ENCODE measurements at places on chromosomes 4 and X.

DNA sequence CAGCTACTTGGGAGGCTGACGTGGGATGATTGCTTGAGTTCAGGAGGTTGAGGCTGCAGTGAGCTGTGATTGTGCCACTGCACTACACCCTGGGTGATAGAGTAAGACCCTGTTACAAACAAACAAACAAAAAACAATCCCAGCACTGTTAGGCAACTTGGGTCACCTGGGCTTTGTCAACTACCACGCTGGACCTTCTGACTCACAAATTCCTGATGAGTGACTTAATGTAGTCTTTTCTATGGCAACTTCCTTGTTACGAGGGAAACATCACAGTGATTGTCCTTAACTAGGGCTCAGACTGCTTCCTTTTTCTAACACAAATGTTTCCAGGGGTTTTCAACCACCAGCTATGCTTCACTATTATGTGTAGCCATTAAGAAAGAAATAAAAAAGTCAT is 128.8 kb upstream of the GPC4 start:
- no peak for DNase-seq

DNA sequence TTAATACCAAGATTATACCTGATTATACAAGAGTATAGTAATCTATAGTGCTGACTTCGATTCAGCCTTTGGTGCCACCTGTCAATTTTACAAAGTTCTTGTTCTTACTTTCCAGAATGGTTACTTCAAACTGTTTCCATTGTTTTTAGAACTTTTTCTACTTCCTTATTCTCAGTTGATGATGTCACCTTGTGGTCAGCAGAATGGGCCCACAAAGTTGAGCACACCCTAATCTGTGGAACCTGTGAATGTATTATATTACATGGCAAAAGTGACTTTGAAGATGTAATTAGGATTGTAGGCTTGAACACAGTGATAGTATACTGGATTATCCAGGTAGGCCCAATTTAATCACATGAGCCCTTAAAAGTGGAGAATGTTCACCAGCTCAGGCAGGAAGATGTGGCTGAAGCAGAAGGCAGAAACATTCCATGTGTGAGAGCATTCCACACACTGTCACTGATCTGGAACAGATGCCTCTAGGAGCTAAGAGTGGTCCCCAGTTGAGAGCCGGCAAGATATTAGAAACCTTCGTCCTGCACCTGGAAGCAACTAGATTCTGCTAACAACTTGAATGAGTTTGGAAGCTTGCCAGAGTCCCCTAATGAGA is 6.3 kb upstream of the SGMS2 start:
- no peak for DNase-seq

DNA sequence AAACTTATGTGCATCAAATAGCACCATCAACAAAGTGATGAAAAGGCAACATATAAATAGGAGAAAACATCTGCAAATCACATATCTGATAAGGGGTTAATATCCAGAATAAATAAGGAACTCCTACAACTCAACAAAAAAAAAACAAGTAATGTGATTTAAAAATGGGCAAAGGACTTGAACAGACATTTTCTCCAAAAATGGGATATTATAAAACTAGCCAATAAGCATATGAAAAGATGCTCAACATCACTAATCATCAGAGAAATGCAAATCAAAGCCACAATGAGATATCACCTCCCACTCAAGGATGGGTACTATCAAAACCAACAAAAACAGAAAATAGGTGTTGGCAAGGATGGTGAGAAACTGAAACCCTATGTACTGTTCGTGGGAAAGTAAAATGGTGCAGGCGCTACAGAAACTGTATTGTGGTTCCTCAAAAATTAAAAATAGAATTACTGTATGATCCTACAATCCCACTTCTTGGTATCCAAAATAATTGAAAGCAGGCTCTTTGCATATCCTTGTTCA is 2.4 kb downstream of the DNAJB14 start:
- no peak for DNase-seq

DNA sequence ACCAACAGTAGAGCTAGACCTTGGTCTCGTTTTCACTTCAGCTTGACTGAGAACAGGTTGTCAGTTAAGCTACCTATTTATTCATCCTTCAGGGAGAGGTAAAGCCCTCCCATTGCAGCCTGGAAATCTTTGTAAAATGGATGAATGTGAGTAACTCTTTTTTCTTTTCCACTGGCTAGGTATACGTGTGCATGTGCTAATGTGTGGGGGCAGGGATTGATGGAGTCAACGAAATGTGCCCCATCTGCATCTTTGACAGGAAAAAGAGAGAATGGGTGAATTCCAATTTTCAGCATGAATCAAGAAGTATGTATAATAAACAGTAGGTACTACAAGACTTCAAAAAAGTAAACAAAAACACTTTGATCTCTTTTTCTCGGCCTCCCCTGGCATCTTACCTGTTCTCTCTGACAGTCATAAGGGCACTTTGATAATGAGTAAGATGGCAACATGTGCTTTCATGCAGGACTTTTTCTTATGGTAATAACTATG is at the start of gene IL21:
Gene IL21, minus strand, starts transcription at position 51 of the 492 bp plus-strand sequence. CDS start 55 bp downstream, outside the sequence.
- no peak for DNase-seq

DNA sequence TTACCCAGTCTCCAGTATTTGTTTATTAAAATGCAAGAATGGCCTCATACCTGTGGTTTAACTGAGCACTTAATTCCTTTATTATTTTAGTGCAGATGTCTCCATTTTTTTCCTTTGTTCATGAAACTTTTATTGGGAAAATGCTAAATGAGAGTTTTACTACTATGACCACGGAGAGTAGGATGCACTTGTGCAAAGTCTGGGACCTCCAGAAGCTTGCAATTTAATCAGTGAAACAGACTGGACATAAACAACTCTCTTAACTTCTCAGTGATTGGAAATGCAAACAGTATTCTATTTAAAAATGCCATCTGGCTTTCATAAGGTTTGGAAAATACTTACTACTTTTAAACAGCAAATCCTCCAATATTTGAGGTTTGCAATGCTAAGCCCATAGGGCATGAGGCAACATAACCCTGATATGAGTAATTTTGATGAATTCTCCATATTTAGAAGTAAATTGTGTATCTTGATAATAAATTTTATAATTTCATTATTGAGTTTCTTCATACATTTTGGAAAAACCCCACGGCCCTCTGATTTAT is 718.7 kb upstream of the MAGEB2 start:
- DNase-seq = no peak

GRCh38 chr4:139828966-139829664 is 163.5 kb downstream of the MGST2 start:
- DNase-seq = no peak

DNA sequence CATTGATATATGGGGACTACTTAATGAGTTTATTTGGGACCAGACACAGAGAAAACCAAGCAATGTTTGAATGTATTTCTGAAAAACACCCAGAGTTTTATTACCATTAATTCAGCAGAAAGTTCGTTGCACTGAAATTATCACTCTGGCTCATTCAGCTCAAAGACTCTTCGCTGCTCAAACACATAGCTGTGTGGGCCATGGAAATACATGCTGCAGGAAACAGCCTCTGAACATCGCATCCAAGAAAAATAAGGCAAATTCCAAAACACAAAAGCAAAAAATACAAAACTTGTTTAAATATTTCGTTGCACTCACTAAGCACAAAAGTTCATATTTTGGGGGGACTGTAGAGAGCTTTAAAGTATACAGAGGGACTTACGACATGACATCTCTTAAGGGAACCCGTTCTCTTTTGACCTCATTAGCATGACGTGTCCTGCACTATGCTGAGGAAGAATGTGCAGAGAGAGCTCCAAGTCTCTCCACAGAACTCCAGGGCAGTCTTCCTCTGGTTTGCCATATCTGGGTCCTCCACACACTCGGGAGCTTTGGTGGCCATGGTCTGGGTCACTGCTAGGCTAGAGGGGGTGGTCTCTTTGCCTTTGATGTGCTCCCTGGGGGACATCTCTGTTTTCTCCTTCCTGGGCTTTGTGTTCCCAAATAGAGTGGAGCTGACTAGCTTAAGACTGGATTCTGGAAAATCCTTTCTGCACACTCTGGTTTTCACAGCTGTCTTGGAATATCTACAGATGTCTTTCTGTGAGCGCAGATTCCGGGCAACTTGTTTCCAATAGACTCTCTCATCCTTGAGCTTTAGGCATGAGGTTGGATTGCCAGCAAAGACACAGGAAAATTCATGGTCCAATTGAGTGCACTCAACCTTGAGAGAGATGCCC is 2.8 kb downstream of the FGFBP1 start:
- DNase-seq = no peak

- no peak for DNase-seq
These were observed 159.6 kb upstream of the RBPJ start for GRCh38 chr4:26161030-26161824.

DNA sequence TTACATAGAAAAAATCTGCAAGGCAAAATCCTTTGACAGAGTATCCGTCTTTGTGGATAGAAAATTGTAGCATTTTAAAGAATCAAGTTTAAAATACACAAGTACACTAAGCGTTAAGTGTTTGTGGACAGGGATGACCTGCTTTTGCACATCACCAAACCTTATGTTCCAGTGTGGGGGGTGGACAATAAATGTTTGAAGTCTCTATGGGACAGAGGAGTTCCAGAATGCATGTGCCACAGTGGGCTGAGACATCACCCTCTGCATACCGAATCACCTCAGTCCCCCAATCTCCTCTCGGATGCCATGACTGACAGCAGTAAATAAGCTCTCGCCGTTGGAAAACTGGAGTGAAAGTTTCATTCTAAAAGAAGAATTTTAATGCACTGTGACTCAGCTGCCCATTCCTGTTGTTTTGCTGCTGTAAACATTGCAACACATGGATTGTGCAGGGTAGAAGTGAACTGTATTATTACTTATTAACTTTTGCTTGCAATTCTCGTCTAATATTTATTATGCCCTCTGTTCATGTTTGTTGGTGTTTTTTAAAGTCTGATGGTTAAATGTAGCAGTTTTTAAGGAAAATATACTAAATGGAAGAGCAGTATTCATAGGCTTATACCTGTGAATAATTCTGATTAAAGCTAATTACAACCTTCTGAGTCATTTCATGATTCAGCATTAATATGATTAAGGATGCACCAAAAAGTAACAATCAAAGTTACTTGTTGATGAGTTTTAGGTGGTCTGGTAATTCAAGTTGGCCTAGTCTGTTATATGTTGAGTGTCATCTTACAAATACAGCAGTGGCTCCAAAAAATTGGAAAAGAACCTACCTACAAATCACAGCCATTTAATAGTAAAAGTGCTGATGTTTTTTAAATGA is 24.0 kb downstream of the CDKN2AIP start:
- no peak for DNase-seq

GRCh38 chr4:185383451-185383850 is 12.3 kb downstream of the LRP2BP start:
- DNase-seq = no peak

DNA sequence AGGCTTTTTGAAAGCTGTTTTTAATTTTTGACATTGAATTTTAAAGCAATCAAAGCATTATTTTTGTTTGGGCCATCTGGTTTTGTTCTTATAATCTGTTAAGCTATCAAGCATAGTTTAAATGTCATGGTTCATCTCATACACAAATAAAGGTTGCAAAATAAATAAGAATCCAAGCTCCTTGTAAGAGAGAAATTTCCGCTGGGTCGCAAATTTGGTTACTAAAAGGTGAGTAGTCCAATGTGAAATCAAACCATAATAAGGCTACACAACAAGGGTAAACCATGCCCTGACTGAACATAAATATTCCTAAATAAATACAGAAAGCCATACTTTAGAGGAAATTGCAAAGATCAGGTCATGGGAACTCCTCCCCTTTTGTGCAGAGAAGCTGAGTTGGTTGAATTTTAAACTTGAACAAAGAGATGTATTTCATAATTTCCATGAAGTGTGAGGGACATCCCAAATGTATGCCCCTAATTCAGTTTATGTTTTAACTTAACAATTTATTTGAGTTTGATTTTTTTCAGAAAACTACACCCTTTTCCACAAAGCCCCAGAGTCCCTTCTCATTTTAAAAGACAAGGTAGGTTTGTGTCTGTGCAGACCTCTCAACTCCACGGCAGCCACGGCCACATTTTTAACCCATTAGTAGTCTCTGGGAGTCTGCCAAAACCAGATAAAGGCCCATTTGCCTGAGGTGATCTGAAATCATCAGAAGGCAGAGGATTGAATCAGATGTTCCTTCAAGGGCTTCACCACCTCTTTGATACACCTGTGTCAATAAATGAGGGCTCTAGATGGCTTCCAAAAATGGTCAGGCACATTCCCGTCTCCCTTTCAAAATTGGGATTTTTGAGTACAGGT is 85.2 kb downstream of the PLAC1 start:
- no peak for DNase-seq

DNA sequence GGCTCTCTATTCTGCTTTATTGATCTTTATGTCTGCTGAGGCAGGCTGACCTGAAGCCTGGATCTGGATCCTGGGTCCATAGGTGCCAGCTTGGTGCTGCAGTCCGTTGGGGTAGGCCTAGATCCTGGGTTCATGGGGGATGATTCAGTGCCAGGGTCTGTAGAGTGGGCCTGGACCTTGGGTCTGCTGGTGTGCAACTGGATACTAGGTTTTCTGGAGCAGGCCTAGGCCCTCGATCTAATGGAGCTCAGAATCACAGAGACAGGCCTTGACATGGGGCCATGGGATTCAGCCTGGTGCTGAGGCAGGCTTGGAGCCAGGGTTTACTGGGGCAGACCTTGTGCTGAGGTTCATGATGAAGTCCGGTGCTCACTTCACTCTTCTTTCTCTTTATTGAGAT is 358.6 kb downstream of the TEX13C start:
- DNase-seq = no peak

DNA sequence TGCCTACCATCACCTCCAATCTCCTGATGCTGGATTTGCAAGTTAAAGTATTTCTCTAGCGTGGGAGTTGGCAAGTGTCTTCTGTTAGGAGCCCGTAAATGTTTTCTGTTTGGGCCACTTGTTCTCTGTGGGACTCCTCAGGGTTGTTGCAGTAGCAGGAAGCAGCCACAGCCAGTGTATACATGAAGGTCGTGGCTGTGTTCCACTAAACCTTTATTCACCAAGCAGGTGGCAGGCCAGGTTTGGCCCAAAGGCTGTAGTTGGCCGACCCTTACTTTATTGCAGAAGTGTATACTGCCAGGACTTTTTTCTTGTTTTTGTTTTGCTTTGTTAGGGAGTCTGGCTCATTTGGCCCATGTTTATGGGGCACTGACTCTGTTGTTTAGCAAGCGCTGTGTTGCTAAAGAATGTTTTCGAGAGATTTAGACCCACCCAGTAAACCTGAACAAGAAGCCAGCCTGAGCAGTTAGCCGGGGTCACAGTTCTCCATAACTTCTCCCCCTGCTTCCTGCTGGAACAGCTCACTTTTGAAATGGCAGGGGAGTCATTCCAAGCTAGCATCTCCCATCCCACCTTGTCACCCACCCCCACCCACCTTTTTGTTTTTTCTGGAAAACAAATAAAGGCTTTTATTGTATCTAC is 58.8 kb downstream of the SHROOM2 start:
- no peak for DNase-seq

Data from GM20000 (cell line).